ENCODE measurements at places on chromosomes 5 and 9.

DNA sequence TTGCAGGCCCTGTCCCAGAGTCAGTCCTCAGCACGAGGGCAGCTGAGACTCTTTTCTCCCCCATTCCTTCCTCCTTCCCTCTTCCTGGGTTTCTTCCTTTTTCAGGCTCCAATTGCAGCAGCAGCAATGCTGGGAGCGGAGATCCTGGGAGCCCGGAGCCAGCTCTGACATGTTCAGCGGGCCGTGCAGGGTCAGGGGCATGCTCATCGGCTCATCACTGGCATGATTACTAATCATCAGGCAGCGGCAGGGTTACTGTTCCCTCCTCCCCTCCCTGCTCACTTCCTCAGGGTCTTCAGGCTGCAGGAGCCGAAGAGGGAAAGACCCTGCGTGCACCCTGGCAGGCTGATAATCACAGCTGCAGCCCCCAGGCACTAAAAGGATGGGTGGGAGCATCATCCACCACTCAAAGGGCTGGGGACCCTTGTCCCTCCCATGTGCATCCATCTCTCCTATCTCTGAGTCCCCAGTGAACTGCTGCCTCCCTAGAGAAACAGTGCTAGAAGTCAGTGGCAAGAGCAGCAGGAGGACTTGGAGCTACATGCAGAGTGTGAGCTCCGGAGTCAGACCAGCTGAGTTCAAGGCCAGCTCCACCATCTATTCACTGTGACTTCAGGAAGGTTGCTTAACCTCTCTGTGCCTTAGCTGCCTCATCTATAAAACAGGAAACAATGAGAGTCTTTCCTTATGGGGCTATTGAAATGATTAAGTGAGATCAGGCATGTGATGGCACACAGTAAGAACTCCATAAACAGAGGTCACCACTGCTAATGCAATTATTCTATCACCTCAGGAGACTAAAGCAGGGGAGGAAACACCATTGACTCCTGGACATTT is 7.8 kb upstream of the KCNIP1 start:
- no peak for DNase-seq

DNA sequence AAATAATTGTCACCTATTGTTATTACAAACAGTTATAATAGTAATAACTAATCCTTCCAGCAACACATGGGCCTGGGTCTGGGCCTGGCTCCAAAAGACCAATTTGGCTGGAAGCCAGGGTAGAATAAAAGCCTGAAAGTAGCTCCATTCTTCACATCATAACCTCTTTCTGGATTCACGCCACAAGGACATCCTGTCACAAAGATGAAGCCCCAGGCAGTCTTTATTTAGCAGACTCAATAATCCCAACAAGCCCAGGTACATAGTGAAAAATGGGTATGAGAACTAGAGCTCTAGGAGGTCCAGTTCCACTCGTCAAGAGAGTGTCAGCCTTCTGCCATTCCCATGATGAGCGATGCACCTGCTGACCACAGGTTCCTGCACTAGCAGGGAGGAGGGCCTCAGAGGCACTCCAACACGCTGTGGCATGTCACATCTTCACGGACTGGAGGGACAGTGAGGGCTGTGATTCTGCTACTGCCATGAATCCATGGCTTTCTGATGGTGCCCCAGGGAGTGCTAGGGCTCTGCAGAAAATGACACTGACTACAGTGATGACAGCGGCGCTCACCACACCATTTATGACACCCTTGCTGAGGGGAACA is 124.9 kb downstream of the SPOCK1 start:
- peak; percentile 84 for DNase-seq

- DNase-seq = no peak
These were observed 3.3 kb downstream of the HOMER1 start for GRCh38 chr5:79510638-79511037.

GRCh38 chr5:67494186-67494855 is 297.7 kb upstream of the CD180 start:
- peak; percentile 15 for DNase-seq

DNA sequence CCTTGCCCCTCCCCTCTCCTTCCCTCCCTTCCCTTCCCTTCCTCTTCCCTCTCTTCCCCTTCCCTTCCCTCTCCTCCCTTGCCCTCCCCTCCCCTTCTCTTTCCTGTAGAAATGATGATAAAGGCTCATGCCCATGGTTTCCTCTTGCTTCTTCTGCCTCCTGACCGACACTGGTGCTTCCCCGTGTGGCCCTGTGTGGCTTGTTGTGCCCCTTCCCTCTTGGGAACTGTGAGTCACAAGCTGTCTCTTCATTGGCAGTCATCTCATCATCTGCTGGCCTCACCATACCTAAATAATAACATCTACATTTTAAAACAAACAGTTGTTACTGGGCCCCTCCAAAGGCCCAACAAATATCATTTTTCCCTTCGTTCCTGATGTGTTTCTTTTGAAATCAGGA is 11.7 kb upstream of the CARNMT1 start:
- no peak for DNase-seq

- no peak for DNase-seq
These were observed 61.9 kb upstream of the IGFBPL1 start for GRCh38 chr9:38486056-38486615.

DNA sequence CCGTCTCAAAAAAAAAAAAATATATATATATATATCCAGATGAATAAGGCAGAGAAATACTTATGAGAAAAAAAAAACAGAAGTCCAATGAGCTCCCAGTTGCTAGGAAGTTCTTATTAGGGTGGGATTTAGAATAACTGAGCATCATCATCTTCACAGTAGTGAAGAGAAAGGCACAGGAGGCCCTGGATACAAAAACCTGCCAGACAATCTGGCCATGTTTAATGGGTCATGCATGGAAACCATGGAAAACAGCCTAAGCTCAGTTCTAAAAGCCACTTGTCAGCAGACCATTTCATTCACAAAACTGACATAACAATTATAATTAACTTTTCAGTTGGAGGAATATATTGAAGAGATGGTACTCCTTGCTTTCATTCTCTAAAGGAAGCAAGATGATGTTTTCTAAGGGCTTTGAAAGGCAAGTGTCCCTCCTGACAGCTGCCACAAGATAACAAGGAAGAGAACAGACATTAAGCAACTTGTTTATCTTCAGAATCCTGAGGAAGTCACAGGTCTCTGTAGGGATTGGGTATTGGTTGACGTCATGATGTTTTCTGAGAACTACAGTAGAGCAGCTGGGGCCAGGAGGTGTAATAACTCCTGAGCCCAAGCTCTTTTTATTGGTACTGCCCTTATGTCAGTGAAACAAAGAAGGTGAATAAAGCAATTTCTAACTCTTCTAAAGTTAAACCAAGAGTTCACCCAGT is 463.1 kb downstream of the DMAC1 start:
- DNase-seq = peak; percentile 99

GRCh38 chr9:117189121-117189520 is 225.7 kb downstream of the ASTN2 start:
- DNase-seq = peak; percentile 48

All from DMS79 treated with DMSO at 0.1 percent for 48 hours (cell line).